ENCODE measurements at places on chromosomes 7 and 10.
A peak's percentile ranks its signal among the peaks of the same experiment; 100 is the strongest.

DNA sequence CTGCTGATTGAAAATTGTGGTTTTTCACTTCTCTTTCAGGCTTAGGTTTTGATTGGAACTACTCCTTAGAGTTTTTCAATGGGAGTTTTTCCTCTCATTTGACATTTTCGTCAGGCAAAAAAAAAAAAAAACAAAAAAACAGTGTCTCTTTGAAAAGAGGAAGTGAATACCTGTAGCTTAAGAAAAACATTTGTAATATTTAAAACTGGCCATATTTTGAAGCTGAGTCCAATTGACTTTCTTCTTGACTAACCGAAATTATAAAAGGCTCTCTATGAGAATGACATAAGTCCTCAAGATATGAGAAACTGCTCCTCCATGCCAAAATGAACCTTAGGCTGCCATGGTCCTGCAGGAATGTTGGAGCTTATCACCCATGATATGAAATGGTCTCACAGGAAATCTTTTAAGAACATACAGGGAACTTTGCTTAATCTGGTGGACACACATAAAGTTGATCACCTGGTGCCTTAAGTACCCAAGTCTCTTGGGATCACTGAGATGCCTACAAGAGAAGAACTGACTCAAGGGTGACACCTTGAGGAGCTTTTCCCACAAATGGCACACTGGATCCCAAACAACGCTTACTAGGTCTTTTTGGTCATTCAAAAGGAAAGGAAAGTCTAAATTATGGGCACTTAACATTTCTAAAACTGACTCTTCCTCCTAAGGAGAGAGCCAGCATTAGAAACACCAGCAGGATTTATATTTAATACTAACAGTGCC, 263.4 kb downstream of the CDC14C start:
- no peak for DNase-seq

DNA sequence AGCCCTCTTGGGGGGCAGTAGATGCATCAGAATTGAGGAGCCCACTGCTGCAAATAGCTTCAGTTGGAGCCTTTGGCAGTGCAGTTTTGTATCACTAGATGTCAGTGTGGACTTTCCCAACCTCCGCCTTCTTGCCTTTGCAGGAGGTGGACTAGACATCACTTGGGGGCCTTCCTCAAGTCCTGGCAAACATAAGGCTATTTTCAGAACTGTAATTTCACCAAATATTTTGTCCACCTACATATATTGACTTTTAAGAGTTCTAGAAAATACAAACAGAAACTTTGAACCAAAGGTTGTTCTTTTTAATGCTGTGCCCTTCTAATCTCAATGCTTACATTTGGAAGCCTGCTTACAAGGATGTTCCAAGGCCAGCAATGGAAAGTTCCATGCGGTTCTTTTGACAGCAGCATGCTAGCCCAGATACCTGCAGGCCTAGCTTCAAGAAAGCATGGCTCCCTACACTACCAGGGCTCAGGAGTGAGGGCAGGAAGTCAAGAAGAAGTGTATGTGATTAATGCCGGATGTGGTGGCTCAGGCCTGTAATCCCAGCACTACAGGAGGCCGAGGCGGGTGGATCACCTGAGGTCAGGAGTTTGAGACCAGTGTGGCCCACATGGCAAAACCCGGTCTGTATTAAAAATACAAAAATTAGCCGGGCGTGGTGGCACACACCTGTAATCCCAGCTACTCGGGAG, 8.0 kb upstream of the ZNRF2 start:
- peak; percentile 77 for DNase-seq

GRCh38 chr7:141369422-141369821, 181.8 kb upstream of the AGK start:
- no peak for DNase-seq

DNA sequence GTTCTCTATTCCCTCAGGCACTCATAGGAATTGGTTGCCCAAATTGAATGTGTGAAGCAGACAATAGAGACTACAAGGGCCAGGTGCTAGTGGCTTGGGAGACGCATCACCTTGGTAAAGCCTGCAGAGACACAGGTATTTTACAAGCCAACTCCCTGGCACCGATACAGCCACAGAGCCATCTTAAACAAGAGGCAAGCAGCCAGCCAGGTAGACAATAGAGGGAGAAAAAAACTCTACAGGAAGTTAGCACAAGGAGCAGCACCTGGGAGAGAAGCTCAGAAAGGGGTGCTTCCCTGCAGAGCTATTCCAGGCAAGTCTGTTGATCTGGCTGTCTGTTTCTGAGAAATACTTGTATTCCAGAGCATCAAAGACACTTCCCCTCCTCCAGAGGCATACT, 43.0 kb upstream of the CDK1 start:
- DNase-seq: no peak

GRCh38 chr10:112224933-112225529, 41.5 kb upstream of the GPAM start:
- no peak for DNase-seq

GRCh38 chr7:151873402-151873965, 3.4 kb downstream of the PRKAG2 start:
- DNase-seq: no peak

DNA sequence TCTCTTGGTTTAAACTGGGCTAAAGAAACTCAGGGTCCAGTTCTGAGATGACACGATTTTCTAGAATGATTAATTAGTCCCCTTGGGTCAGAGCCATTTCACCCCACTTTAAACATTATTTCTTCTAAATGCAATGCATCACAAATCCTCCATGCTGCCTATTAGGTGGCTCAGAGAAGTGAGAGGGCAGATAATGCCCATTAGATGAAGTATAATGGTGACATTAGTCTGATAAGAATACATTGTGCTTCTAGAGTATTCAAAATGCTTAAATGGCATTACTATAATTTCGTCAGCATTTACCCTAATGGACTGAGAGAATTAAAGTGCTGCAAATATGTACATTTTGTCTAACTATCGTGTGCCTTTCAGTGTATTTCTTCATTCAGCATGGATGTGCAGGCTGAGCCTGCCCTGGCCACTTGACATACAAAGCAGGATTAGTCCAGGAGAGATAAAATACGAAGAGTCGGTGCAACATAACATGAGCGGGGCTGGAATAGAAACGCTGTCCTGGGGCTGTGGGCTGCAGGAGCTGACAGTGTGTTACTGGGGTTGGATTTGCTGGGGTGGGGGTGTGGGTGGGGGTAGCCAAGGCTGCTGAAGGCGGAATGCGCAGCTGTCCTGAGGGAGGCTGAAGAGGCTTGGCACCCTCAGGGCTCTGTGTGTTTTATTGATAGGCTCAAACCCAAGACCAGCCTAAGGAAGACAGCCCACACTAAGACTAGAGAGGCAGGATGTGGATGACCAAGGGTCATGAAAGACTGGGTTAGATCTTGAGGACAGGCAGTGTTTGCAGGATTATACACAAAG, 52.8 kb upstream of the KLF6 start:
- DNase-seq: no peak

DNA sequence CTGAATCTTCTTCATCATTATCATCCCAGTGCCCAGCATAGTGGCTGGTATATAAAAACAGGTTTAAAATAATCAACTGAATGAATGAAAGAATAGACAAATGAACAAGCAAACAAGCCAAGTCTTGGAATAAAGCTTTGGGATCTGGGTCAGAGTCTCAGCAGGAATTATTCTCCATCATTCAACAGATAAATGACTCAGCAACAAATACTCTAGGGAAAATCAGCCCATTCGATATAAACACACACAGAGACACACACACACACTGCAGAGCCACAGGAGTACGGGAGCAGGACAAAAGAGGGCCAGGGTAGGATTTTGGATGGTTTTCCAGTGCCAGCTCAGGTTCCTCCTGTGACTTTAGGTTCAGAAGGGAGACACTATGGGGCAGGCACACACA, 29.2 kb upstream of the DLX6 start:
- DNase-seq: no peak

GRCh38 chr10:88759366-88760101, at the start of gene LIPN:
Gene LIPN, plus strand, starts transcription at chr10:88760020. Its CDS starts 1,386 bp downstream, at chr10:88761406.
- no peak for DNase-seq

DNA sequence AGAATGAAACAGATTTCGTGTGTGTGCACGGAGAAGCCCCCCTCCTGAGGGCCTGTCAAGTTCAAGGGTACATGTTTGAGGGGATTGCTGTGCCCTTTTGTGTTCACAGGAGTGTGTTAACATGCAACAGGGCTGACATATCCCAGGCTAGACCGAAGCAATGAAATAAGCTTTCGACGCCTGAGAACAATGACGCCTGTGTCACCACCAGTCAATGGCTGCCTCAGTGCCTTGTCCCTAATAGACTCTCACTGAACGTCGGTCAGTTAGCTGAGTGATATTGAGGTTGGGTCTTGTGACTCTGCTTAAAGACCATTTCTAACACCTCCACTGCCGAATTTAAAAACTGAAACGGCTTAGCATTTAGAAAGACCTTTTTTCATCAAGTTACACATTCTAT, 175.2 kb upstream of the TCF7L2 start:
- DNase-seq: no peak

GRCh38 chr10:12844811-12845483, 156.6 kb downstream of the CCDC3 start:
- DNase-seq: peak; percentile 91

GRCh38 chr7:45451342-45452035, 122.7 kb upstream of the ADCY1 start:
- no peak for DNase-seq

DNA sequence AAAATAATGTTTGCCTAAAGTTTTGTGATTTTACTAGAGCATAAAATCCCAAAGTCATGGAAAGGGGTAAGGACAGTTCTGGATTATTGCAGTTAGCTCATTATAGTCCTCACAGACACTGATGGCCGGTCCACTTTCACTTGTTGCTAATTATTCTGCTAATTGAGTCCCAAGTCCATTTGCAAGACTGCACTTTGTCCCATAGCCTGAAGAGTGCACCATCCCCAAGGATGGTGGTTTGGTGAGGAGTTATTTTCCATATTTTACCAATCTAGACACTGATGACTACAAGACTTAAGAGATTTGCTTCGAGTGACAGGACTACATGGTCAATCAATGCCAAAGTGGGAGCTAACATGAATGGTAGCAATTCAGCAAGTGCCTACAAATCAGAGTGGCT, 181.8 kb upstream of the CACNA2D1 start:
- DNase-seq: no peak

- DNase-seq: peak; percentile 37
Observed at GRCh38 chr10:35423505-35424306, 87.4 kb downstream of the CCNY start.

- no peak for DNase-seq
Observed at GRCh38 chr7:73810998-73811360, 19.8 kb upstream of the CLDN4 start.

- no peak for DNase-seq
Observed at GRCh38 chr7:70463352-70463938, 668.5 kb upstream of the GALNT17 start.

- no peak for DNase-seq
Observed at GRCh38 chr10:97321804-97322190, 2.7 kb downstream of the FRAT1 start.

Data from fibroblast of pulmonary artery (primary cell).